ENCODE measurements at places on chromosomes 7 and 10. TPM values are rescaled to one million over a fixed set of nuclear protein-coding genes. Genes with fewer than 3 reads are reported as not detected.

- DNase-seq = no peak
Measured at GRCh38 chr7:132866144-132866531, 215.8 kb downstream of the CHCHD3 start.

Gene SLC13A1
- total RNA-seq = not detected

Gene ASB10
- total RNA-seq = not detected

DNA sequence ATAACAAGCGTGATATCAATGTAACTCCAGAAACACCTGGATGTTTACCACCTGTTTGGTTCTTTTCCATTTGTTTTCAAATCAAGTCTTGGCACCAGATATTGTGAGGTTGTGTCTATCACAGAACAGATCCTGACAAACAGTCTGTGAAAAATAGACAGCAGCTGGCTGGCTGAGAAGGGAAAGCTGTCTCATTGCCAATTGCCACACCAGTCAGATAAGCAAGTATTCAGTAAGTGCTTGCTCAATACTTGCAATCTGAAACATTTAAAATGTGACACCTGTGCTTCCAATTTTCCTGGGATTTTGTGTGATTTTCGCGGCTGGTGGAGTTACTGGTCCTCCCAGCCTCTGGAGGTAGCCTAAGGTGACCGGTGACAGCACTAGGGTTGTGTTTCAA lies 147.9 kb upstream of the MYO3A start:
- DNase-seq = no peak

- no peak for DNase-seq
Measured at GRCh38 chr7:145360511-145361100, 524.8 kb upstream of the TPK1 start.

GRCh38 chr7:20206104-20206896 lies 10.9 kb downstream of the MACC1 start:
- DNase-seq = no peak

DNA sequence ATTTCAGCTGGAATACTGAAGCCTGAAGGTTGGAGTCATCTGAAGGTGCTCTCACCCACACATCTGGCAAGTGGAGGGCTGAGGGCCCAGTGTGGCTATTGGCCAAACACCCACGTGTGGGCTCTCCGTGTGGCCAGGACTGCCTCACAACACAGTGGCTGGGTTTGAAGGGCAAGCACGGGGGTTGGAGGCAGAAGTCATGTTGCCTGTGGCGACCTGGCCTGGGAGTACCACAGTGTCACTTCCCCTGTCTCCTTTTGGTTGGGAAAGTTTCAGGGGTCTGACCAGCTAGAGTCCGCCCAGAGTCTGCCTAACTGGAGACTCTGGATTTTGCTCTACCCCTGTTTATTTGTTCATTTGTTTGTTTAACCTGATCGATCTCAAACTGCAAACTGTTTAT lies 169.5 kb downstream of the DNAJB6 start:
- no peak for DNase-seq

DNA sequence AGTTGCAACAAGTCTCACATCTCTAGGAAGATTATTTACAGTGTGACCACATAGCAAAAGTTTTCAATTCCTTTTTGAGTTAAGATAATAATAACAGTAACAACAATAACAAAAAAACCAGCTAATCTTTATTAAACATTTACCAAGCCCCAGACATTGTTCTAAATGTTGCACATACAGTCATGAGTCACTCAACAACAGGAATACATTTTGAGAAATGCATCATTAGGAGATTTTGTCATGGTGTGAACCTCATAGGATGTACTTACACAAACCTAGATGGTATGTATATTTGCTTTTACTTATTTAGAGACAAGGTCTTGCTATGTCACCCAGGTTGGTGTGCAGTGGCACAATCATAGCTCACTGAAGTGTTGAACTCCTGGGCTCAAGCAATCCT lies 52.0 kb downstream of the SPAM1 start:
- no peak for DNase-seq
